Activated T-helper 1 cell treated with anti-CD3 and anti-CD28 coated beads, Interleukin-2, amount 50 U/mL, for 16 hours (primary cell): ENCODE measurements at places on chromosomes 12 and 14.

- DNase-seq, result no peak
Measured at GRCh38 chr14:32611752-32612151, 282.7 kb downstream of the AKAP6 start.

- DNase-seq, result no peak
Measured at GRCh38 chr14:22225516-22226140, 363.4 kb downstream of the DAD1 start.

- no peak for DNase-seq
Measured at GRCh38 chr12:3601461-3602150, 110.6 kb downstream of the PRMT8 start.

DNA sequence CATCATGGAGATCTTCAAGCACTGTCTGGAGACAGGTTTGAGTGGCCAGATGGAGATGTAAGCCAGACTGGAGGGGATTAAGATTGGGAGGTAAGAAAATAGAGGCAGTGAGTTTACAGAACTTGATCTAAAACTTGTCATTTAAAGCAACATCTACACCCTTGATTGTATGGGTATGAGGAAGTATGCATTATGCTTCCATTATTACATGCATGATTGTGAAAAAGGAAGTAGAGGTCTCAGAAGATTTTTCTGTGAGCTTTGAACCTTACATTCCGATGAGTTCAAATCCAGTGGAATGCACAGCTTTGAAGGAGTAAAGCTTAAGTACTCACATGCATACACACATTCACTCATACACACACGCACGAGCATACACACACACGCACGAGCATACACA lies 550.8 kb downstream of the MED13L start:
- DNase-seq, result no peak

GRCh38 chr12:121085506-121086353 lies 46.7 kb upstream of the OASL start:
- DNase-seq, result no peak

- no peak for DNase-seq
Measured at GRCh38 chr12:19431407-19432308, 7.6 kb upstream of the AEBP2 start.

DNA sequence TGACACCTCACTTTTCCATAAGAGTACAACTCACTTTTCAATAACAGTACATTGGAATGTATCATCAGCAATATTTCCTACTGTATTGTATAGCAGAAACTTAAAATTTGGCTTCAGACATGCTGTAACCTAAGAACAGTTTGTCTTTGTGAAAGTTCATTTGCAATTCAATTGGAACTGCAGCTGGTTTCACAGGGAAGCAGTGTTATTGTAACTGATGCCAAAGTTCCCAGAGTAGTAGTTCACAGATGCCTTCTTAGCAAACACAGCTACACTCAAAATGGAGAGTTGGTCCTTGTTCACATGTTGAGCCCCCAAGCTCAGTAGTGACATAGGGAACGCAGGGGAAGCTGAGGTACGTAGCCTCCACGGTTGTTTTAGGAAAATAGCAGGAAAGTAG lies 23.3 kb downstream of the PPP1R36 start:
- no peak for DNase-seq

GRCh38 chr12:57342207-57342691 lies 88.6 kb downstream of the R3HDM2 start:
- no peak for DNase-seq

- DNase-seq, result no peak
Measured at GRCh38 chr14:69606258-69607184, 4.9 kb upstream of the SUSD6 start.

GRCh38 chr12:121776190-121777098 lies 17.0 kb downstream of the RHOF start:
- DNase-seq, result peak; percentile 81

- no peak for DNase-seq
Measured at GRCh38 chr14:104582662-104583061, 3.1 kb downstream of the C14orf180 start.

- no peak for DNase-seq
Measured at GRCh38 chr14:69877492-69877891, 1.7 kb upstream of the SMOC1 start.

DNA sequence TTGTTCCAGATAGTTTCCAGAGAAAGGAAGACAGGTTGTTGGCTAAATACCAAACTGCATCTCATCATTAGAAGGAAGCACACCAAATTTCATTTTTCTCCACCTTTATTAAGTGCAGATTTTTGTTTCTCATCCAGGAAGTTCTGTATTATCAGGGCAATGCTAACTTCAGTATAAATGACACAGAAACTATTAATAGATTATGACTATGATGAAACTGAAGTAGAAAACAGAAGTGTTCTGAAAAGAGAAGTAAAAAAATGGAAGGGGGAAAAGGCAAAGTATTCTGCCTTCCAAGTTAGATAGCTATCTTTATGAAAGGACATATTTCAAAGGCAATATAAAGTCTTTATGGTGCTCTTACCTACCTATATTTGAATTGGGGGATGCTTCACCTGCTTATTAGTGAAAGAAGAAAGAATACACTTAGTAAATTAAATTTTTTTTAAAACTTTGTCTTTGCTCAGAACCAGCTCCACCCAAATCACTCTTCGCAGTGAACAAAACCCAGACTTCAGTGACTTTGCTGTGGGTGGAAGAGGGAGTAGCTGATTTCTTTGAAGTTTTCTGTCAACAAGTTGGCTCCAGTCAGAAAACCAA lies 223.9 kb downstream of the PTPRO start:
- no peak for DNase-seq

GRCh38 chr14:61510736-61511557 lies 184.4 kb upstream of the HIF1A start:
- DNase-seq, result no peak

GRCh38 chr14:67806246-67806645 lies 10.1 kb downstream of the ZFYVE26 start:
- no peak for DNase-seq

GRCh38 chr12:42483521-42483790 lies 106.1 kb downstream of the PRICKLE1 start:
- DNase-seq, result no peak

GRCh38 chr12:104694711-104695110 lies 238.0 kb downstream of the CHST11 start:
- DNase-seq, result no peak

- DNase-seq, result no peak
Measured at GRCh38 chr12:64603183-64603841, 7.0 kb upstream of the RASSF3 start.

- DNase-seq, result no peak
Measured at GRCh38 chr14:103378038-103378854, 7.0 kb upstream of the MARK3 start.

DNA sequence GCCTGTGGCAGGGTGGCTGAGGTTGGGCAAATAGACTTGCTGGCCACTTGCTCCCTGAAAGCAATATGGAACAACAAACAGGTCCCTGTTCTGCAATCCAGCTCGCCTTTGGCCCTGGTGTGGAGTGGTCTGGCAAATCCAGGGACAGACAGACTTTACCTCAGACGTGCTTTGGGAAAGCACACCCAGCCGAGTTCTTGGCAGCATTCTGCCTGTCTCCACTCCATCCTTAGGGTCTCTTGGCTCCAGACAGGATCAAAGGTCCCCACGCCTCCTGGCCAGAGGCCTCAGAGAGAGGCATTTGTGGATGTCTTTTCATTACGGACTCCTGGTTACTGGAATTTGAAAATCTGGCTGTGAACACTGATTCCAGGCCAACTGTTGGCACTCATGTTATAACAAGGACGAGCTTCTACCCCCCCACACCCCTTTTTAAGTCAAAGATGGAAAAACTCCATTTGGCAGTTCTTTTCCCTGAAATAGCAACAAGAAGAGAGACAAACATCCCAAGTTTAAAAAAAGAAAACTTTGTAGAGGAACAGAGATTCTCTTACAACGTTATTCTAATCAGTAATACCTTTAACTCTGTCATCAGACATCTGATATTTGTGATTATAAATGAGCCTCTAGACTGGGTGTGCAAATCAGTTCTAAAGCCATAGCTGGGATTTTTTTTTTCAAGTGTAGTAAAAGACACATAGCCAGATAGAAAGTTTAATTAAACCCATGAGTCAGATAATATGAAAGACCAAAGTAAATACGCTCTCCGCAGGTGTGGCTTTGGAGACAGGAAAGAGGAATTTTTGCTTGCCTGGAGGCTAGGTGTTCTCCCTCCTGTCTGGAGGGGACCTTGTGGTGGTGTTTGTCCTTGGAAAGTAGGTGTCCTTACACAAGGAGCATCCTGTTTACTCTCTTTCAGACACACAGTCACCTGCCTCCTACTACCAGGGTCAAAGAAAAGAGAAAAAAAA lies 60.7 kb downstream of the GALNT8 start:
- no peak for DNase-seq

- DNase-seq, result no peak
Measured at GRCh38 chr12:2380946-2381345, 328.2 kb downstream of the CACNA1C start.

GRCh38 chr14:73381380-73382013 lies 76.8 kb downstream of the NUMB start:
- no peak for DNase-seq

DNA sequence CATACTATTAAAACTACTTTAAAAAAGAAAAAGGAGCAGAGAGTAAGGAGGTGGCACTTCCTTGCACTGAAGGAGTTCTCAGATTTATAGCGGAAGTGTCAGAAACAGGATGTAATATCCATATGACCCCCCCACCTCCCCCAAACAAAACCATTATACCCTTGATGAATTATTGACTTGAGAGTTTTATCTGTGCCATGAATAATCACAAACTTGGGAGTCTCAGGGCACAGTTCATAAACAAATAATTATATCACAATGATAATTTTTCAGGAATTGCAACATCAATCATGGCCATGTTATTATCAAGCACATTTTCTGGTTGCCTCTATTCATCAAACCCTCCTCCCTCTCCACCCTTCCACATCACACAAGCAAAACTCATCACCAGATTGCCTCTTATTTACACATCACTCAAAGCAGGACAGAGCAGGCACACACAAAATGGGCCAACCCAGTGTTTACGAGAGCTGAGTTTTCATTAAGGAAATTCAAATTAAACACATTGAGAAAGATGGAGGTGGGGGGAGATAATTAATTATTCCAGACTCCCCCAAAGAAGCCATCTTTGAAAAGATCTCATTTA lies 141.4 kb downstream of the EGLN3 start:
- DNase-seq, result no peak

- no peak for DNase-seq
Measured at GRCh38 chr12:105281694-105282049, 45.7 kb upstream of the APPL2 start.

- no peak for DNase-seq
Measured at GRCh38 chr14:93980456-93981201, 4.3 kb upstream of the ASB2 start.

GRCh38 chr14:49598485-49599300 lies at the start of gene LRR1:
TSS of gene LRR1 (plus strand) at chr14:49598940. CDS start at chr14:49599021, 81 bp downstream.
- peak; percentile 82 for DNase-seq

- DNase-seq, result peak; percentile 9
Measured at GRCh38 chr12:131105736-131106348, 152.1 kb downstream of the ADGRD1 start.

DNA sequence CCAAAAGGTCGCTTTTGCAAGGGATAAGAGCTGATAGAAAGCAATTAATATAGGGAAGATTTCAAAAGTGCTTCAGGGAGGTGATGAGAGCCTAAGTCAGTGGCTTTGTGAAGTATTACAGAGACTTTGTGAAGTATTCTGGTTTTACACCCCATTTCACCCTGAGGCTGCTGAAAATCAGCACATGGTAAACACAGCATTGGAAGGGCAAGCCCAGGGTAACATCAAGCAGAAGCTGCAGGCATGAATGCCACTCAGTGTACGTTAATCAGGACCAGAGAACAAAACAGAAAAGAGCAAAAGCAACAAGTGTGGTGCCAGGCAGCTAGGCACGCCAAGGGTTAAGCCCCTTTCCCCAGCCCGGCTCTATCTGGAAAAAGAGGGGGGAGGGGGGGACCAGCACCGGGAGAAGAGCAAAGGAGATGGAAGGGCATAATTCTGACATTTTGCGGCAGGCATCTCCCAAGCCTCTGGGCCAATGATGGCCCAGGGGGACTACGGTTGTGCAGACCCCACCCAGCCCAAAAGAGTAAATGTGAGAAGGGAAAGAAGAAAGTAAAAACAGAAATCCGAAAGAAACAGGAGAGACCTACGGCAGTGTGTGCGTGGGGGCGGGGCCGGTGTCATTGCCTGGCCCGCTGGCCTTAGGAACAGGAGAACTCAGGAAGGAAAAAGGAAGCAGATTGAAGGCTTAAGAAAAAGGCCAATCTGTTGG lies 58.9 kb downstream of the DHRS2 start:
- no peak for DNase-seq

- DNase-seq, result no peak
Measured at GRCh38 chr12:88717188-88717587, 136.9 kb upstream of the KITLG start.

- DNase-seq, result no peak
Measured at GRCh38 chr14:55807881-55808379, 227.9 kb downstream of the KTN1 start.

- DNase-seq, result peak; percentile 53
Measured at GRCh38 chr14:105944632-105945610, 418.5 kb downstream of the TMEM121 start.

DNA sequence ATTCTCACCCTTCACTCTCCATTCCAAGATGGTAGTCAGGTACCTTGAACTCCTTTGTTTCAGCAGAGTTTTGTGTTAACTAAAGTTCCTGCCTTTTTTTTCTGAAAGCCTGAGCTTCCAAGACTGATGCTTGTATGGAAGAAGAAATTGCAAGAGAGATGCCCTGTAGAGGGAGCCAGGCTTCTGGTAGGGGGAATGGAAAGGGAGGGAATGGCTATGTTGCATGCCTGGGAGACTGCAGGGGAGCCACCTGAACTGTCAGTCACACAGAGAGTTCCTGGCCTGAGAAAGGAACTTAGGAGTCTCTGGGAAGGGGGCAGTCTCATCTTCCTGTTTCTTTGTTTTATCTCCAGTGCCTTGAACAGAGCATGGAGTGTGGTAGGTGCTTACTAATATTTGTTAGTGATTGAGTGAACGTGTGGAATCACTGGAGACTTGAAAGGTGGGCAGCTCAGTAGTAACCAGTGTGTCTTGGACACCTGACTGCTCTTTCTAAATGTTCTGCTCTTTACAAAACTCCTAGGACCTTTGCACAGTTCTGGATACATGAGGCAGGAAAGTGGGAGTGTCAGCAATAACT lies 132.2 kb downstream of the ANO4 start:
- DNase-seq, result no peak

GRCh38 chr12:95972832-95973456 lies 23.2 kb downstream of the HAL start:
- DNase-seq, result no peak

- no peak for DNase-seq
Measured at GRCh38 chr14:88863167-88863566, 38.7 kb downstream of the TTC8 start.

- no peak for DNase-seq
Measured at GRCh38 chr12:101945369-101946232, 68.2 kb downstream of the DRAM1 start.

GRCh38 chr12:89568484-89568883 lies 42.6 kb upstream of the POC1B start:
- DNase-seq, result no peak

GRCh38 chr14:86027144-86027543 lies 497.2 kb downstream of the FLRT2 start:
- DNase-seq, result no peak

GRCh38 chr12:72546106-72546505 lies 273.9 kb downstream of the TRHDE start:
- DNase-seq, result no peak

GRCh38 chr12:56645201-56645716 lies 525 bp downstream of the ATP5F1B start:
- no peak for DNase-seq
